CD4-positive, alpha-beta memory T cell (primary cell): ENCODE measurements at places on chromosomes 2 and 18.

DNA sequence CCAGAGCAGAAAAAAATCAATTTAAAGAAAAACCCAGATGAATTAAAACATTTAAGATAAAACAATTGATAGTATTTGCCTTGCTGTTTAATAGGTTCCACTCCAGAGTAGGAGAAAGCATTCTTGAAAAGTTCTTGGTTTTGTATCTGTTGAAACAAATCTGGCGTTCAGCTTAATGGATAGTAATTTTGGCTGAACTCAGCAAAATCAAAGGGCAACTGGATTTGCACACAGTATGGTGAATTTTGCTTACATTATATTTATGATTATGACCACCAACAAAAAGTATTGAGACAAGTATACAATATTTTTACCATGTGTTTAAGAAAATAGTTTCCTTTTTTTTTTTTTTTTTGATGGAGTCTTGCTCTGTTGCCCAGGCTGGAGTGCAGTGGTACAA lies 34.0 kb downstream of the SLC4A10 start:
- no peak for DNase-seq

GRCh38 chr2:157900203-157900602 lies 24.1 kb upstream of the ACVR1 start:
- no peak for DNase-seq

GRCh38 chr18:2706903-2707302 lies 51.4 kb downstream of the SMCHD1 start:
- DNase-seq: no peak

GRCh38 chr2:143068509-143068908 lies 60.7 kb upstream of the ARHGAP15 start:
- DNase-seq: no peak

DNA sequence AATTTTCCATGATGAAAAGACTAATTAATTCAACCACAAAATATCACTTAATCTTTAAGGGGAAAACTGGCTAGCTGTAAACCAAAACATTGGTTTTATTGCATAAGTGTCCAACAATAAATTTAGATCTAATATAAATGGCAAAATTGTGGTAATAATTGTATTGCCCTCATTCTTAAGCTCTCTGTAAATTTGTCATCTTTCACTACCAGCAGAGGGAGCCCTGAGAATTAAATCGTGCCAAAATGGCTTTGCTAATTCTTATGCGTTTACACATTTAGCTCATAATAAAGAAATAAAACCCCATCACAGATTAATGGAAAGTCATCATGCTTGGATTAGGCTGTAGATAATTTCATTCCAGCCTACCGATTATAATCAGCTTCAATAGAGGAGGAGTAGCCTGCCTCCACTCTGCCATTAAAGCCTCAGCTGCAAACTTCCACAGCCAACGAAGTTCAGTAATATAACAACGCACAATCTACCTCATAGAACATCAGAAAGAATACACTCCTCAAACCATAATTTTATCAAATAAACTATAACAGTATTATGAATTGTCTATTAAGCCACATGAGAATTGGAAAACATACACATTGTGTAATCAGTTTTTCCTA lies 70.0 kb upstream of the ATP5MC3 start:
- peak; percentile 8 for DNase-seq

DNA sequence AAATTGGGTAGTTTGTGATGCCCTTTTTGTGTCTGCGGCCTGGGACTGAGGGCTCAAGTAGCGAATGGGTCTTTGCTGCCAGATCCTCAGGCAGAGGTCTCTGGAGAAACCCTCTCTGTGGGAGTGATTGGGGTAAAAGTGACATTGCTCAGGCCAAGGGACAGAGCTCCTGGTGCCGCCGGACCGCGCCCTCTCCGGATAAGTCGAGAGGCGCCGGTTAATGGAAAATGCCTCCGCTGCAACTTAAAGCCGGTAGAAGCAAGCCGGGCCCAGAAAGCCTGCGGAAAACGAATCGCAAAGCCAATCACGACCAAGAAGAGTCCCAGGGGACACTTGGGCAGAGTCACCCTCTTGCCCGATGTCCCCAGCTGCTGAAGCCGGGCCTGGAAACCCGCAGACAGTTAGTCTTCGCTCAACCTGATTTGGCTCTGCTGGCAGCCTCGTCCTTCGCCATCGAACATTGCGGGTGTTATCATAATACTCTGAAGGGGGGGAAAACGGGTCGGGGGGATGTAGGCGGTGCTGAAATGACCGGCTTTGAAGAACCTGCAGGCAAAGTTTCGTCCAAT lies 352 bp upstream of the HOXD12 start:
- DNase-seq: no peak

GRCh38 chr2:28219138-28219537 lies 173.5 kb upstream of the FOSL2 start:
- DNase-seq: no peak

DNA sequence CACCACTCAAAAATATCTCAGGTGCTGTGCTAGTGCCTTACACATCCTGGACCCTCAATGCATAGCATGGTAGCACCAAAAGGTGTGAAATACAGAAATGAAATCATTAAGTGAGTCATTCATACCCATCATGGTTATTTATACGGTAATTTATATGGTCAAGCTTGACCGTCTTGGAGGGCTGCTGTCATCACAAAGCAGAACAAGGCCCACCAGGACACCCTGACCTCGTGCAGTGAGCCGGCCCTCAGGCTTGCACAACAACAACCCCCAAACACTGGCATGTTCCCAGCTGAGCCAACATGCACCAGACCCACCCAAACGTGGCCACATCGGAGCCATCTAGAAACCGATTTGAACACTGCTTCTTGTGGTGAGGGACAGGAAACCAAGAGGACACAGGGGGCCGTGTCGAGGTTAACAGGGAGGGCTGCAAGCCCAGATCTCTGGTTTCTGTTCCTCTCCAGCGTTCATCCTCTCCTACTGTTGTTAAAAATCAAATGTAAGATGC lies 378.5 kb upstream of the ID2 start:
- peak; percentile 76 for DNase-seq

GRCh38 chr18:28357766-28358401 lies 181.0 kb upstream of the CDH2 start:
- no peak for DNase-seq

GRCh38 chr2:31728406-31729064 lies 147.8 kb upstream of the SRD5A2 start:
- no peak for DNase-seq

GRCh38 chr2:160742667-160743066 lies 249.1 kb upstream of the RBMS1 start:
- DNase-seq: no peak
